ENCODE measurements at places on chromosomes 11 and 22.

DNA sequence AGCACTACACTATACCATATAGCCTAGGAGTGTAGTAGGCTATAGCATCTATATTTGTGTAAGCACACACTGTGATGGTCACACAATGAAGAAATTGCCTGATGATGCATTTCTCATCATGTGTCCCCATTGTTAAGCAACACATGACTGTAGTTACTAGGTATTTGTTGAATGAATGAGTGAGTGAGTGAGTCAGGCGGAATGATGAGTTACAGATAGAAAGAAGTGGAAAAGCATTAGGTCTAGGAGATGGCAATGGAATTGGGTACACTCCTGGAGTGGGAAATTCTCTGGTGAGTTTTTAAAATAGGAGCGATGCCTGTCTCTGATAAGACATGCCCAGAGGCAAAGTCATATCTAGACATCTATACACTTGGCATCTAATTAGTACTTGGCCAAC, 160.5 kb upstream of the TBCEL start:
- DNase-seq: no peak

DNA sequence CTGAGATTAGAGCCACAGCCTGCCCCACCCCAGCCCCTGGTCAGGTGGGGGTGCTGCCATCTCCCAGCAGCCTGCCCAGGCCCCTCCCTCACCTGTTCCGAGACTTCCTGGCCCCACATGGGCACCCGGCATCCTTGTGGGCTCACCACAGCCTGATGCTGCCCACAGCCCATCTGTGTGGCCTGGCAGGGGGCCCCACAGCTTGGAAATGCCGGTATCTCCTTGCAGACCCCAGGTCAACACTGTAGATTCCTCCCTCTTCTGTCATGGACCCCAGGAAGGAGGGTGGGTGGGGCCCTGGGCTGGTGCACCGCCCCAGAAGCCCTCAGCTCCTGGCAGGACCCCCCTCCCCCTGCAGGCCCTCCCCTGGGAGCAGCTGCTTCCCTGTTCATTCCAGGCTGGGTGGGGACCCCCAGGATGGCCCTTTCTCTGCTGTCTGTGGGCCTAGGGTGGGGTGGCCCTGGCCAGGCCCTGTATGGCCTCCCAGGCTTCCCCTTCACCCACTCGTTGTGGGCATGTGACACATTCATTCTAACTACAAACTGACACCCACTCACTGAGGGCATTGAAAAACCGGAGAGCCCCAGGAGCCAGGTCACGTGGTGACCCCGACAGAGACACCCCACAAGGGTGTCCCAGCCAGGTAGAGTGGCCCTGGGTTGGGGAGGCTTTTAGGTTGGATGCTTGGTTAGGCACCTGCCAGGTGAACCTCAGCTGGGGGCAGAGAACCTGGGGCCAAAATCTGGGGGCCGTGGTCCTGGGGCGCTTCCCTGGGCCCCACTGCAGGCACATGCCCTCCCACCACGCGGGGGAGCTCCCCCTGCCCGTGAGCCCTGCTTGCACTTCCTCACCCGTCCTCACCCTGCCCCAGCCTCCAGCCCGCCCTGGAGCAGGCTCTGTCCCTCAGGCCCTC, 44.1 kb upstream of the CCDC188 start:
- DNase-seq: no peak

DNA sequence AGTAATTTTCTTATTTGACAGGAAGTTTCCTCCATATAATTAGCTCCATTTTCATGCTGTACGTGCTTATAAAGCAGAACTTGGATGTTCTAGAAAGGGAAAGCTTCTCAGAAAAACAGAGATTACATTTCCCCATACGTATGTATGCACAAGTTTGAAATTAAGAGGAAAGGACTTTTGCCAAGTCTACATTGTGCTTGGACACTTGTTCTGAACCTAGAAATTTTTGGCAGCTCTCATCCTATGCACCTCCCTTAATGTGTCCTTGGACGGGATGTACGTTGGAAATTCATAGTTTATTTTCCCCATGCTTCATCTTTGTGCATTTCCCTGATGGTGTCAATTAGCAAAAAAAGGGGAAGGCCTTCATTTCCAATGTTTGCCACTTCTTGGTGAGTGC, 322.7 kb downstream of the BLID start:
- DNase-seq: no peak

GRCh38 chr11:93939084-93939760, 81.9 kb upstream of the HEPHL1 start:
- DNase-seq: peak; percentile 55

GRCh38 chr11:17750013-17750800, 15.6 kb downstream of the KCNC1 start:
- no peak for DNase-seq

DNA sequence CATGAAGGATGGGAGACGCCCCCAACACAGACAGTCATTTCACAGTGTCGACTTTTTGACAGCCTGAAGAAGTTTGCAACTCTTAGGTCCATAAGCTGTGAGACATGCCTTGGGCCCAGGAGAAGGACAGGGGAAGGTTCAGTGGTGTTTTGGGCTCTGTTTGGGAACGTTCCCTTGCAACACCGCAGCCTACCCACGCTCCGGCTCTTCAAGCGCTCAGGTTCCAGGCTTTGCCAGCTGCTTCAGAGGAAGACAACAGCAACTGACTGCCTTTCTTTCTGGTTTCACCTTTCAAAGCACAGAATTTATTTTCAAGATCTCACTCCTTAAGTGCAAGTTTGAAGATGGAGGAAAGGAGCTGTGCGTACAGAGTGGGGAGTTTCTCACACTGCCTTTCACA, 575.8 kb upstream of the B3GAT1 start:
- no peak for DNase-seq

- no peak for DNase-seq
Measured at GRCh38 chr11:82974851-82975250, 73.3 kb downstream of the DDIAS start.

All from EL (cell line).